CD4-positive, alpha-beta T cell treated with Interferon gamma for 1 hour (primary cell): ENCODE measurements at places on chromosomes 5 and 9.
A peak's percentile ranks its signal among the peaks of the same experiment; 100 is the strongest.

GRCh38 chr9:77896269-77896937 lies 135.2 kb downstream of the GNAQ start:
- DNase-seq = no peak

- DNase-seq = no peak
Observed at GRCh38 chr9:131748411-131748955, 8.6 kb upstream of the RAPGEF1 start.

DNA sequence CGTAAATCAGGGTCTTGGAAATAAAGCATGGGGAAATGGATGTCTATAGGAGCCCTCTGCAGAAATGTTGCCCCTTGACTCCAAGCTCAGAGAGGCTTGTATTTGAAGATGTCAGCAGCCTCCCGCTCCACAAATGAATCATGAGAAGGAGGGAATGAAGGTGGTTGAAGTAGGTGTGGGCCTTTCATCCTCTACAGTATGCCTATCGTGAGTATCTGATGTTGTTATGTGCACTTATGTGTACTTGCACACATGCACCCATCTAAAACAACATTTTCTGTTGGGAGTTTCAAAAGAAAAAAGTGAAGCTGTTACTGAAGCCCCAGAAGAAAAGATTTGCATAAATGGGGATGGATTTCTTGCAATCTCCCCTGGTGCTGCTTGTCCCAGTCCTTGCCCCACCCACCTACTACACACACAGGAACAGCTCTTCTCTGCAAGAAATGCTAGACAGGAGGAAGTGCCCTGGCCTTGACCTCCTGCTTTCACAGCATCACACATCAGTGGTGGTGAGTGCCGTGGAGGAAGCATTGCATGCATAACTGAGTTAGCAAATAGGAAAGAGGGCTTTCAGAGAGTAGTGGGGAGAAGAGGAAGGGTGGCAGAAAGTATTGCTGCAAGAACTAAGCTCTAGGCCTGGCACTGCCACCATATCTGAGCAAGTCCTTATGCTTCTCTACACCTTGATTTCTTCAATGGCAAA lies 156.1 kb downstream of the SNX18 start:
- DNase-seq = peak; percentile 80

GRCh38 chr9:82539146-82539545 lies 523.8 kb downstream of the RASEF start:
- DNase-seq = no peak

- DNase-seq = no peak
Observed at GRCh38 chr9:2151171-2151570, 136.0 kb downstream of the SMARCA2 start.

DNA sequence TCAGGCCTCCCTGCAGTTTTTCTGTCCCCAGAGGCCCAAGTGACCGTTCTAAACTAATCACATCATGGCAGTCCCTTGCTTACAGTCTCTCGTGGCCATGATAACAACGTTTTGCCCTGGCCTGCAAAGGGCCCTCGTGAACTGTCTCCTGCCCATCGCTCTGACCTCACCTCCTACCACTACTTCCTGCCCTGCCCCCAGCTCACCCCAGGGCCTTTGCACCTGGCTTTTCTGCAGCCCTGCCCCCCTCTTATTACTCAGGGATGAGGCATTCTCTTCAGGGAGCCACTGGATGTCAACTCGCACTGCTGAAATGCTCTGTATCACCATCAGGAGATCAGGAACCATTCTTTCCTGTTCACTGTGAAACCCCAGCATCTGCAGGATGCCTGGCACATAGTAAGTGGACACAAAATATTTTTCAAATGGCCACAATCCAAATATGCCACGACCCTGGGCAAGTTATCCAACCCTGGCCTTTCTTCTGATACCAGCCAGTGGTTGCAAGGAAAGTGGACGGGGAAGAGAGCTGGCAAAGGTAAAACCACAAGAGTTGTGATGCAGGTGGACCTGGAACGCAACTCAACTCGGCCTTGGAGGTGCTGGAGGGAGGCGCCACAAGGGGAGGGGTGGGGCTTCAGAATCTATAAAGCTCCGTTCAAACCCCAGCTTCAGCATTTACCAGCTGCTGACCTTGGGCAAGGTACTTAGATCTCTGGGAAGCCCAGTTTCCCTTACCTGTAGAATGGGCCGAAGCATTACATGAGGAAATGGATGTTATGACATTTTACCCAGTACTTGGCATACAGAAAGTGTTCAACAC lies 1.7 kb downstream of the SNCB start:
- no peak for DNase-seq

DNA sequence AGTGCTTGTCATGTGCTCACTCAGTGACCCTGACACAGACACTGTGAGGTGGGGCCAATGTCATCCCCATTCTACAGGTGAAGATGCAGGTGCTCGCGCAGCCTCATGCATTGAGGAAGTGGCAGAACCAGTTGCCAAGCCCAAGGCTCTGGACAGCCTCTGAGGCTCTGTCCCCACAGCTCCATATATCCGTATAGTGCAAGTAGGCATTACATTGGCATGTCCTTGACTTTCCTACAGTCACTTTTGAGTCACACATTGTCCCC lies 58.8 kb upstream of the ANGPTL2 start:
- DNase-seq = no peak

- DNase-seq = no peak
Observed at GRCh38 chr5:79031485-79031867, 38.0 kb downstream of the DMGDH start.

DNA sequence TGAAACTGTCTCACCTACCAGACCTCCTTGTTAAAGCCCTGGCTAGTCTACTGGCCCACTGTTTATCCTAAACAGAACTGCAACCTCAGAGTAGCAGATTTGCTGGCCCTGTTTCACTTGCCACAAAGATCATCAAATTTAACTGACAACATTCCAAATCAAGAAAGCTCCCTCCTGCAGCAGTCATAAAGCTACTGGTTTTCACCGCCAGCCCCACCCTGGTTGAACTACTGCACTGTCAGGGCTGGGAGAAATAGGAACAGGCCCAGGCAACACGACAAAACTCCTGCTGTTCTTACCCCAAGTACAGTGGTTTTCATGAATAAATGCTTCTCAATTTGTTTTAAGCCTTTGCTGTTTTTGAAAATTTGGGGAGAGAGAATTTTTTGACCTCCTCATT lies 63.0 kb downstream of the NR6A1 start:
- DNase-seq = no peak
